ENCODE measurements at places on chromosomes 1 and 21. TPM values are rescaled to one million over a fixed set of nuclear protein-coding genes. Genes with fewer than 3 reads are reported as not detected.
A peak's percentile ranks its signal among the peaks of the same experiment; 100 is the strongest.

The KIF17 gene
- not detected for total RNA-seq

The CFAP298 gene
- total RNA-seq = 23.7 TPM

DNA sequence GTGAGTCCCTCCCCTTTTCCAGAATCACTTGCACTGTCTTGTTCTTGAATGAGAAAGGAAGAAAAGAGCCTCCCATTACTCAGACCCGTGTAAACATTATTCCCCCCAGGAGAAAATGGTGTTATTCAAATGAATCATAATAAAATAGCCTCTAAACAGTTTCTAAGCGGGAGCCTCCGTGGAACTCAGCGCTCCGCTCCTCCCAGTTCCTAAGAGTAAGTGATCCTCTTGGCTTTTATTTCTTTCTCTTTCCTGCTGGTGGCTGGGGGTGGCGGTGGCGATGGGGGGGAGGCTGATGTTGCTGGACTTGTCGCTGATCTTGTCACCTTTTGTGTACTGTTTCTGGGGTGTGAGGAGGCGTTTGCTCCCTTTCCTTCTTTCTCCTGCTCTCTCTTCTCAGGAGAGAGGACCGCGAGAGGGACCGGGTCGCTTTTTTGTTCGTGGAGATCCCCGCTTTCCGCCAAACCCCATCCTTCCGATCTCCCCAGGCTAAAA lies 781 bp downstream of the PROX1 start:
- peaks cover 68% of the 10 kb centered on the region for H3K27me3 ChIP-seq
- H3K27ac ChIP-seq = no peak overlapping the region
- peaks cover 22% of the 10 kb centered on the region for H3K4me1 ChIP-seq
- DNase-seq = no peak
- H3K36me3 ChIP-seq = no peaks in the 10 kb centered on the region
- peak overlapping the region; percentile 14 for H3K4me3 ChIP-seq

DNA sequence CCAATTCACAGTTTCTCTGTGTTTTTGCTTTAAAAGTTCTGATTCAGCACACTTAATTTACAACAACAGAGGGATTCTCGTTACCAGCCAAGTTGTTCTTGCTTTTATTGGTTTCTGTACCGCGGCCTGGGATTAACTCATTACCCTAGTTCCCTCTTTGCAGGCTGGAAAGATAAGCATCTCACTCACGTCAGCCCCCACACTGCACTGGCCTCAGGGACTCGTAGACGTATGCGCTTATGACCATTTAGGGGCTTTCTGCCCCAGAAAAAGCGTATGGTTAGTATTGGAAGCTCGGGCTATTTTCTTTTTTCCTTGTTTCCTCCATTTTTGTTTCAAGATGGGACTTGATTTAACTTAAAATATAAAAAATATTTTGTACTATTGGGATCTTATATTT lies 76.0 kb downstream of the POFUT2 start:
- peaks cover 19% of the 10 kb centered on the region for H3K4me1 ChIP-seq
- H3K27me3 ChIP-seq = no peaks in the 10 kb centered on the region
- DNase-seq = no peak
- no peak overlapping the region for H3K27ac ChIP-seq
- no peak overlapping the region for H3K4me3 ChIP-seq
- H3K36me3 ChIP-seq = peaks cover 11% of the 10 kb centered on the region

The TFF3 gene
- total RNA-seq = not detected

DNA sequence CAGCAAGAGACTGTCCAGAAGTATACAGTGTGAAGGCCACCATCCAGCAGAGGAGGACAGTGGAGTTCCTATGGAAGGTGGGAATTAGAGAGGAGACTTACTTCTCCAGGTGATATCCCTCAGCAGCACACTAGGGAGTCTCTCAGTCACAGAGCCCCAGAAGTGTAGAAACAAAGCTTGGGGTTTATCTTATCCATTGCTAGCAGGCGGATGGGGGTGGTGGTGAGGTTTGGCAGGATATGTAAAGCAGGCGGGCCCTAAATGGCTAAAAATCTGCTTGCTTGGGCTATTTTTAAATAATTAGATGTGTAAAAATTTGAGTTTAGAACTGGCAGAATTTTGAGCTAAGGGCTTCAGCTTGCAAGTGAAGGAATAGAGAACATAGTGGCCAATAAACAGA lies 50.1 kb upstream of the RGS18 start:
- DNase-seq = no peak
- H3K36me3 ChIP-seq = no peaks in the 10 kb centered on the region
- H3K4me1 ChIP-seq = no peaks in the 10 kb centered on the region
- H3K27ac ChIP-seq = no peak overlapping the region

The IL6R gene
- 2.0 TPM for total RNA-seq

GRCh38 chr21:44866780-44867179 lies 6.7 kb downstream of the PTTG1IP start:
- no peak overlapping the region for H3K27ac ChIP-seq
- DNase-seq = no peak
- no peak overlapping the region for H3K4me3 ChIP-seq

- no peak overlapping the region for H3K27ac ChIP-seq
- no peaks in the 10 kb centered on the region for H3K4me1 ChIP-seq
- no peak for DNase-seq
- H3K27me3 ChIP-seq = no peaks in the 10 kb centered on the region
- H3K4me3 ChIP-seq = no peak overlapping the region
- no peaks in the 10 kb centered on the region for H3K36me3 ChIP-seq
Measured at GRCh38 chr1:30268923-30269666, 454.3 kb downstream of the MATN1 start.

The BARHL2 gene
- not detected for total RNA-seq

- H3K4me3 ChIP-seq = no peak overlapping the region
- H3K4me1 ChIP-seq = no peaks in the 10 kb centered on the region
- no peak overlapping the region for H3K27ac ChIP-seq
- DNase-seq = no peak
- no peaks in the 10 kb centered on the region for H3K36me3 ChIP-seq
Measured at GRCh38 chr1:200206340-200206739, 178.8 kb downstream of the NR5A2 start.

DNA sequence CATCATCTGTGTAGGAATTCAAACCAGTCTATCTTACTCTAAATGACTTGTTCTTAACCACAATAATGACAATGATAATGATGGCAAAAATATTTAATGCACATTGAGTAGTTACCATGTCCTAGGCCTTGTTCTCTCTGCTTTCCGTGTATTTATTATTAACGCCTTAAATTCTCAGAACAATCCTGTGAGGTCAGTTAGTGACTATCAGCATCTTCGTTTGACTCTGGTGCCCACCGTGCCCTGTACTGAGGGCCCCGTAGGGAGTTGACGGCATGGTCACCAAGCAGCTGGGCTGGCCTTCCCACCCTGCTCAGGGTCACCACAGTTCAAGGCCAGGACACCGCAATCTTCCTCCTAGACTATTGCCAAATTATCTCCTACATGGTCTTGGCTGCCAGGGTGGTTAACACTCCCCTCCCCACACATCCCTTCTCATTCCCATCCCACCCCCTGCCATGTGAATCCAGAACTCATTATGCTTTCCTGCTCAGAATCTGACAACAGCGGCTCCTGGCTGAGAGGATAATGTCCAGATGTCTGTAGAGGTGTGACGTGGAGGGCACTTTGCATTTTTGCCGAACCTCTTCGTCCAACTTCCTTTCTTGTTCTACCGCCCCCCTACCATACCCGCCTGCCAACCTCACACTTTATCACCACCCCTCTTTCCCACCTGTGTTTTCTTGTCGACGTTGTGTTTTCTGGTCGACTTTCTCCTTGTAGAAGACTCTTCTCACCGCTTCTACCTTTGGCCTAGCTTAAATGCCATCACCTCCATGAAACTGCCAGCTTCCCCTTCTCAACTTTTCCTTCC lies 33.4 kb downstream of the IGFN1 start:
- no peaks in the 10 kb centered on the region for H3K36me3 ChIP-seq
- peaks cover 3% of the 10 kb centered on the region for H3K27me3 ChIP-seq
- no peak overlapping the region for H3K27ac ChIP-seq

GRCh38 chr1:48073798-48074530 lies 76.8 kb upstream of the TRABD2B start:
- no peaks in the 10 kb centered on the region for H3K36me3 ChIP-seq
- no peaks in the 10 kb centered on the region for H3K4me1 ChIP-seq
- H3K27ac ChIP-seq = no peak overlapping the region
- H3K4me3 ChIP-seq = no peak overlapping the region
- H3K27me3 ChIP-seq = no peaks in the 10 kb centered on the region

DNA sequence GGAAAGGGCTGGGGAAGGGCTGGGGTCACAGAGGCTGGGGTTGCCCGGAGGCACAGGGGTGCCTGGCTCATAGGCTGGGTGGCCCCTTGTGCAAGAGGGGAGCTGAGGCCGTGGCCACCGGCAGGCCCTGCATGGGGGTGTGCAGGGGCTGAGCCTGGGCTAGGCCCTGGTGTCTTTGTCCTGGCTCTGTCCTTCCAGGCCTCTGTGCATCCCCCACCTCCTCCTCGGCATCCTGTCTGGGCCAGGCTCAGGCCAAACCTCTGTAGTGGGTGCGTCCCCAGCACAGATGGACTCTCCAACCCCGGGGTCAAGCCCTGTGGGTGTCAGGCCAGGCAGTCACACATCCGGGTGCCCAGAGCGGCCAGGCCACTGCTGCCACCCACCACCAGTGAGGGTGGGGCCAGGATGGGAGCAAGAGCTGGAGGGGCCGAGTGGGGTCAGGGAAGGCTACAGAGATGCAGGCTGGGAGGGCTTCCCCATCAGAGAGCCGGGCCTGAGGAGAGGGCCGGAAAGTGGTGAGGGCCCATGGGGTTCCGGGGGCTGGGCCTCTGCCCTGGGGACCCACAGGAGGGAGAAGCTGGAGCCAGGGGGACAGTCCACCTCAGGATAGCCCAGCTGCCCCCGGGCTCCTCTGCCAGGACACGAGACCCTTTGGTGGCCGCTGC lies 19.4 kb downstream of the PANK4 start:
- peaks cover 37% of the 10 kb centered on the region for H3K36me3 ChIP-seq
- H3K4me3 ChIP-seq = no peak overlapping the region
- H3K27me3 ChIP-seq = no peaks in the 10 kb centered on the region
- H3K4me1 ChIP-seq = peaks cover 6% of the 10 kb centered on the region

DNA sequence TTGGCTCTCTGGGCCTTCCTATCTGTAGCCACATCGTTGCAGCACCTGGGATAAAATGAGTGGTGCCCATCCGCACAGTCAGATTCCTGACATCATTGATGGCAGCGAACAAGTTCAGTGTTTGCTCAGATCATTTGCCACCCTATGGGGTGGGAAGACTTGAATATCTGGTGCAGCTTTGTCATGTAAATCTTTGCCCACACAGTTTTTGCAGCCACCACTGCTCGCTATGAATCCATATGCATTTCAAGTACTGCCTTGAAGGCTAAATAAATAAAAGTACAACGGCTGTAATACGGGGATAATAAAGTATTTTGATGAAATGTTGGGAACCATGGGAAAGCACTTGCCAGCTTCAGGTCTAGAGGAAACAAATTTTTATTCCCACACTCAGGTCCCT lies 56.3 kb upstream of the COA6 start:
- no peaks in the 10 kb centered on the region for H3K27me3 ChIP-seq
- H3K4me3 ChIP-seq = no peak overlapping the region
- H3K4me1 ChIP-seq = peaks cover 52% of the 10 kb centered on the region
- H3K27ac ChIP-seq = no peak overlapping the region
- H3K36me3 ChIP-seq = no peaks in the 10 kb centered on the region

DNA sequence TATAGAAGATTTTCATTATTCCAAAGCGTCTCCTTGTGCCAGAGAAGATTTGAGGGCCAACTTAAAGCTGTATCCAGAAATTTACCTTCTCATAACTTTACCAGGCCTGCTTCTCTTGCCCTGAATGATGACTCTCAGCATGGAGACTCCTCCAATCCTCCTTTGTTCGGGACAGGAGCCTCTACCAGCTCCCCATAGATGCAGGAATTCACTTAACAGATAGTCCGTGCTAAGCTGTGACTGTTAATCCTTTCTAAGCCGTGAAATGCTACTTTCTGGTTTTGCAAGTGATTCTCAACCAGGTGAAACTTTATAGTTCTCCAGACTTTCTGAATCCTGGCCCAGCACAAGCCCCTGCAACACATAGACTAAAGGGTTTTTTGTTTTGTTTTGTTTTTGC lies 31.8 kb upstream of the KCND3 start:
- no peaks in the 10 kb centered on the region for H3K4me1 ChIP-seq
- no peak overlapping the region for H3K4me3 ChIP-seq
- no peaks in the 10 kb centered on the region for H3K27me3 ChIP-seq
- H3K36me3 ChIP-seq = no peaks in the 10 kb centered on the region

GRCh38 chr21:38742580-38743260 lies 63.0 kb upstream of the ETS2 start:
- DNase-seq = no peak
- no peaks in the 10 kb centered on the region for H3K4me1 ChIP-seq
- no peaks in the 10 kb centered on the region for H3K27me3 ChIP-seq
- H3K4me3 ChIP-seq = no peak overlapping the region
- no peak overlapping the region for H3K27ac ChIP-seq
- H3K36me3 ChIP-seq = no peaks in the 10 kb centered on the region

GRCh38 chr1:202266061-202266765 lies 72.6 kb downstream of the LGR6 start:
- H3K4me3 ChIP-seq = no peak overlapping the region
- H3K27me3 ChIP-seq = no peaks in the 10 kb centered on the region
- H3K27ac ChIP-seq = no peak overlapping the region
- no peak for DNase-seq
- no peaks in the 10 kb centered on the region for H3K36me3 ChIP-seq

DNA sequence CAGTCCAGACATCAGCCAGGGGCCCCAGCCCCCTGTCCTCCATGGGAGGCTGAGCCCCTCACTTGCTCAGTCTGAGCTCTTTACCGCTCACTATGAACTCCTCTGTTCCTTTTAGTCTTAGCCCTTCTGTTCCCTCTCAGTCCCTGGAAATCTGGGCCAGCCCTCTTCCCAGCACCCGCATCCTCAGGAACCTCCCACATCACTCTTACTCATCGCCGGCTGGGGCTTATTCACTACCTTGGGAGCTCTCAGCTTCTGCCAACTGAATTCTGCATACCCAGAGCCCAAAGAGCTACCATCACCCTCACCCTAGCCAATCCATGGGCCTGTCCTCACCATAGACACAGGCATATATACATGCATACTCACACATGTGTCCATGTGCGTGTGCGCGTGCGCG lies 11.5 kb downstream of the KNCN start:
- H3K4me1 ChIP-seq = no peaks in the 10 kb centered on the region
- no peak overlapping the region for H3K27ac ChIP-seq
- H3K27me3 ChIP-seq = peaks cover 7% of the 10 kb centered on the region
- no peak for DNase-seq

The MRPS6 gene
- total RNA-seq = 44.3 TPM

- no peak for DNase-seq
- no peak overlapping the region for H3K27ac ChIP-seq
- peaks cover 13% of the 10 kb centered on the region for H3K27me3 ChIP-seq
- peaks cover 3% of the 10 kb centered on the region for H3K4me1 ChIP-seq
- H3K36me3 ChIP-seq = no peaks in the 10 kb centered on the region
Measured at GRCh38 chr1:47993881-47994625, 3.1 kb downstream of the TRABD2B start.

The SPATC1L gene
- total RNA-seq = 0.18 TPM

GRCh38 chr1:36639461-36639860 lies 156.7 kb upstream of the CSF3R start:
- H3K36me3 ChIP-seq = no peaks in the 10 kb centered on the region
- H3K4me3 ChIP-seq = no peak overlapping the region
- H3K4me1 ChIP-seq = no peaks in the 10 kb centered on the region
- H3K27me3 ChIP-seq = no peaks in the 10 kb centered on the region
- no peak for DNase-seq
- H3K27ac ChIP-seq = no peak overlapping the region

The LYPD8 gene
- total RNA-seq = not detected

GRCh38 chr1:48610628-48611542 lies 138.9 kb upstream of the SPATA6 start:
- no peaks in the 10 kb centered on the region for H3K27me3 ChIP-seq
- no peaks in the 10 kb centered on the region for H3K36me3 ChIP-seq
- no peaks in the 10 kb centered on the region for H3K4me1 ChIP-seq
- no peak overlapping the region for H3K4me3 ChIP-seq
- no peak for DNase-seq
- no peak overlapping the region for H3K27ac ChIP-seq

GRCh38 chr1:36034692-36035091 lies 49.2 kb upstream of the TEKT2 start:
- H3K4me1 ChIP-seq = no peaks in the 10 kb centered on the region
- no peak for DNase-seq
- H3K27ac ChIP-seq = no peak overlapping the region
- H3K36me3 ChIP-seq = peaks cover 25% of the 10 kb centered on the region

All from natural killer cell (primary cell).